ENCODE measurements at places on chromosomes 1 and 21.

DNA sequence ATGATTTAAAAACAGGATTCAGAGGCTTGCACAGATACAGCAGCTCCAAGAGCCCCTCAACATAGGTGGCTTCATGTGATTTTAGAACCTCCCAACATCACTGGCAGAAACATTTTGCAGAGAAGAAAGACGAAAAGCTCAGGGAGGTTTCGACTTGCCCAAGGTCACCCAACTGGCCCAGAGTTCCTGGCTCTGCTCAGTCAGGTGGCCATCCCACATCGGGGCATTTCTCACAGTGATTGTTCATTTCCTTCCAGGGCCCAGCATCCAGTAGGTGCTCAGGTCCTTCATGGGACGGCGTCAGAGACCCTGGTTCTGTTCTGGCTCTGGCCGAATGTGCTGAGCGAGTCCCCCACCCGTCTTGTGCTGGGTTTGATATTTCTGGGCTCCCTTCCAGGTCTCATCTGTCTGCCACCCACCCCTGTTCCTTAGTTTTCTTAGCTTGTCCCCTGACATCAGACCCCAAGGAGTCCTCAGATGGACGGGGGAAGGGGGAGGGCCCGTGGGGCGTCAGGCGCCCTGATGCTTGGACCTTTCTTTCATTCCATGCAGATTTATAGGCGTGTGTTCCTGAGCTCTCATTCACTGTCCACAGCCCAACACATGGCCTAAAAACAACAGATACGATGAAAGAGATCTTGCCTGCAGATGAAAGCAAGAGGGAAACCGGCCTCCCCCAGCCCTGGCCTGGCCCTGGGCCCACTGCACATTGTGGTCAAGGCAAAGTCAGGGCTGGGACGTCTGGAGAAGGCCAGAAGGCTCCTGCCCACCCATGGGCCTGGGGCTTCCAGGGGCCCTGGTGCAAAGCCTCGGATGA lies 123.1 kb upstream of the ZBTB40 start:
- DNase-seq: no peak

GRCh38 chr1:86861424-86861823 lies 52.5 kb downstream of the SELENOF start:
- no peak for DNase-seq

- no peak for DNase-seq
These were observed 21.5 kb upstream of the STMN1 start for GRCh38 chr1:25927521-25928265.

GRCh38 chr21:37184784-37185593 lies 82.1 kb downstream of the VPS26C start:
- no peak for DNase-seq

DNA sequence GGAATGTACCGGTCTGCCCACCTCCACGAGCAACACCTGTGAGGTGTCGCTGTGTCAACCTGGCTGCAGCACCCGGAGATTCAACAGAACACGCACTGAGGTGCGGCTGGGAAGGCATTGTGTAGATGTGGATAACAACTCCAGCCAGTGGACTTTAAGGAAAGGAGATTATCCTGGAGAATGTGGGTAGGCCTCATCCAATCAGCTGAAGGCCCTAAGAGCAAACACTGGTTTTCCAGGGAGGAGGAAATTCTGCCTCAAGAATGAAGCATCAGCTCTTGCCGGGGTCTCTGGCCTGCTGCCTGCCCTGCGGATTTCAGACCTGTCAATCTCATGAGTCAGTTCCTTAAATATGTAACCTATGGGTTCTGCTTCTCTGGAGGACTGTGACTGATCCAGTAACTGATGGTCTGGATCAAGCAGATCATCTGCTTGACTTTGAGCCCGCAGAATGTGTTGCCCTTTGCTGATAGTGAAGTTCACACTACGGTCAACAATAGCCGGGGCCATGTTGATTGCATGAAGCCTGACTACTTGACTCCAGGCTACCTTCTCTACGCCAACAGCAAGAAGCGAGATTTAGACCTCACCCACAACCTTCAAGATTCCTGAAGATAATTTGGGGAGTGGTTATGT lies 15.9 kb upstream of the PRDM15 start:
- DNase-seq: no peak

DNA sequence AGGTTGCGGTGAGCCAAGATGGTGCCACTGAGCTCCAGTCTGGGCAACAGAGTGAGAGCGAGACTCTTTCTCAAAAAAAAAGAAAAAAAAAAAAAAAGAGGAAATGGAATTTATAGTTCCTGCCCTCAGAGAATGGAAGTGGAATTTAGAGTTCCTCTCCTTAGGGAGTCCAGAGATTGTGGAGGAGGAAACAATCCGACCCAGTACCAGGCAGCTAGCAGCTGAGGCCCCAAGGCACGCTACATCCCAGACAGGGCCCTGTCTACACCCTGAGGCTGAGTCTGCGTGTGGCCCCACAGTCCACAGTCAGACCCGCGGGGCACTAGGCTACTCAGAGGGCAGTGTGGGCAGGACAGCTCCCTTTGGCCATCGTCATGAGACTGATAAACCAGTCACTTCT lies 1.9 kb upstream of the MFN2 start:
- DNase-seq: no peak
